ENCODE measurements at places on chromosomes 12 and 14.

- DNase-seq: no peak
These were observed 354.5 kb upstream of the FOXG1 start for GRCh38 chr14:28412077-28412476.

GRCh38 chr14:68788996-68789820 lies 3.7 kb downstream of the ZFP36L1 start:
- peak; percentile 70 for DNase-seq

GRCh38 chr12:52634266-52635056 lies 16.1 kb upstream of the KRT73 start:
- DNase-seq: no peak

GRCh38 chr12:106353175-106353574 lies 4.4 kb upstream of the POLR3B start:
- DNase-seq: no peak

DNA sequence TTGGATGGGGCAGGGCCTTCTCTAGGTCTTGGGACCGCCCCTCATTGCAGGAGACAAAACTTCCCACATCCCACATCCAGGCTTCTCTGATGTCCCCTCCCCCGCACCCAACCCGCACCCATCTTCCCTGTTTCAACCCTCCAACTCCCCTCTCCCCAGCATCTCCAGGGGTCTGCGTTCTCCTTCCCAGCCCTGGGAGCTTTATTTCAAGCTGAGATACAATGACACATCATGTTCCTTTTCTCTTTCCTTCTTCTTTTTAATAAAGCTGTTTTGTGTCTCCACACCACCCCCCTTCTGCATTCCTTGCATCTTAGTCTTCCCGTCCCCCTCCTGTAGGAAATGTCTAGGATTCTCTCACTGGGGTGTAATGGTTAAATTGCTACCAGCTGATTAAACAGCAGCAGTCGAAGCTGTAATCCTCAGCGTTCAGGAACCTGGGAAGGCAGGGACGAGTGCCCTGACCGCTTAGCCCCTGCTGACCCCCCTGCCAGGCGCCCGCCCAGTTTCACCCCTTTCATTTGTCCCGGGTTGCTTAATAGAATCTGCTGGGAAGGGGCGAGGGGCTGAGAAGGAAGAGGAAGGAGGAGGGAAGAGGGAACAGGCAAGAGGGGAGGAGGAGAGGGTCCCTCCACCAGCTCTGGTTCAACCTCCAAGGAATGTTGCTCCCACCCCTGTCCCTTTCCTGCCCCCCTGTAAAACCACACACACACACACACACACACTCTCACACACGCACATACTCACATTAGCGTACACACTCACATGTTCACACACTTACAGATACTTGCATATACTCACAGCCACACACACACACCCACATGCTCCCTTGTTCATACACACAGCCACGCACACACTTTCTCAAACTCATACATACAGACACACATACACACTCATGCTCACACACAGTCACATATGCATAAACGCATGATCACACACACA lies 104.5 kb upstream of the MED13L start:
- no peak for DNase-seq

DNA sequence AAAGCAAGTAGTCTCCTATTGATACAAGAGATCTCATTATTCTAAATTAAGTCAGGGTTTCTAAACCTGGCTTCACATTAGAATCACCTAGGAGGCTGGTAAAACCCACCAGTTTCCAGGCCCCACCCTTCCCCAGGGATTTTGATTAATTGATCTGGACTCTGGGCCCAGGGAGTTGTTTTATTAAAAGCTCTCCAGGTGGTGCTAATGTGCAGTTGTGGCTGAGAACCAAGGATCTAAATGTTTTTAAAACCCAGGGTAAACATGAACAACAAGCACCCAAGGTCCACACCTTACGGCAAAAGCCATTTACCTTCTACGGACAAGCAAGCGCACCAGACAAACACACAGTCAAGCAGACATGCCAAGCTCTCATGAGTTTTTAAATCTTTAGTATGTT lies 73.9 kb downstream of the SLC2A13 start:
- DNase-seq: no peak

GRCh38 chr12:51841727-51842126 lies 6.8 kb downstream of the FIGNL2 start:
- no peak for DNase-seq

GRCh38 chr14:29584992-29585391 lies 342.7 kb downstream of the PRKD1 start:
- no peak for DNase-seq

- no peak for DNase-seq
These were observed 88.2 kb upstream of the NTF3 start for GRCh38 chr12:5343711-5344110.

DNA sequence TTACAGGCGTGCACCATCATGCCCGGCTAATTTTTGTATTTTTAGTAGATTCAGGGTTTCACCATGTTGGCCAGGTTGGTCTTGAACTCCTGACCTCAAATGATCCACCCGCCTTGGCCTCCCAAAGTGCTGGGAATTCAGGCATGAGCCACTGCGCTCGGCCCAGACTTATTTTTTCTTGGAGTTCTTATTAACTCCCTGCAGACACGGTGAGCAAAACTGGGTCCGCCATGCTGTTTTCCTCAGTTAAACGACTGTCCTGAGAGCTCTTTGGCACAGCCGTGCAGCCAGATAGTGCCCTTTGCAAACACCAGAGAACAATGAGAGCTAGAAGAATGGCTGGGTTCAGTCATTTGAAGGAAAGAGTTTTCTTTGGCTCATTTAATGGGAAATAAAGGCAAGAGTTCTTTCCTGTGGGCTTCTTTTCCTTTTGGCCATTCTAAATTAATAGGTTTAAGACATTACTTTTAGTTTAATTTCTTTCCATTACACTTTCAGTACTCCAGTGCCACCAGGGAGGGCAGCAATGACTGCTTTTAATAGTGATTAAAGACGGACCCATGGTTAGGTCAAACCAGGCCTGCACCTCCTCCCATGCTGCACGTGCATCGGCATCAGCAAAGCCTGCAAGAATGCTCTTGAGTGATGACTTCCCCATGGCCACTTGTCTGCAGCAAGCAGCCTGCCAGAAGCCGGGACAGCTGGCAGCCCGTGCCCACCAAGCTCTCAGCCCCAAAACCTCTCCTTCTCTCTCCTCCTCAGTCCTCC lies 60.7 kb downstream of the VCPKMT start:
- no peak for DNase-seq

- no peak for DNase-seq
These were observed at the start of gene DDN for GRCh38 chr12:48999371-49000131. Gene DDN, minus strand, starts transcription at chr12:48999375. Its CDS starts 88 bp downstream, at chr12:48999287.

DNA sequence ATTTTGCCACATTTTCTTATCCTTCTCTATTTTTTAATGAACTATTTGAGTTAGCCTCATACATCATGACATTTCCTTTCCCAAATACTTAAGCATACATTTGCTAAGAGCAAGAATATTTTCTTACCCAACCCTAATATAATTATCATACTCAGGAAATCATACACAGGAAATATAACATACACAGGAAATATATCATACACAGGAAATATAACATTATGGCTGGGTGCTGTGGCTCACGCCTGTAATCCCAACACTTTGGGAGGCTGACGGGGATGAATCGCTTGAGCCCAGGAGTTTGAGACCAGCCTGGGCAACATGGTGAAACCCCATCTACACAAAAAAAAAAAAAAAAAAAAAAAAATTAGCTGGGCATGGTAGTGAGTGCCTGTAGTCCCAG lies 4.9 kb downstream of the NCKAP1L start:
- DNase-seq: no peak

DNA sequence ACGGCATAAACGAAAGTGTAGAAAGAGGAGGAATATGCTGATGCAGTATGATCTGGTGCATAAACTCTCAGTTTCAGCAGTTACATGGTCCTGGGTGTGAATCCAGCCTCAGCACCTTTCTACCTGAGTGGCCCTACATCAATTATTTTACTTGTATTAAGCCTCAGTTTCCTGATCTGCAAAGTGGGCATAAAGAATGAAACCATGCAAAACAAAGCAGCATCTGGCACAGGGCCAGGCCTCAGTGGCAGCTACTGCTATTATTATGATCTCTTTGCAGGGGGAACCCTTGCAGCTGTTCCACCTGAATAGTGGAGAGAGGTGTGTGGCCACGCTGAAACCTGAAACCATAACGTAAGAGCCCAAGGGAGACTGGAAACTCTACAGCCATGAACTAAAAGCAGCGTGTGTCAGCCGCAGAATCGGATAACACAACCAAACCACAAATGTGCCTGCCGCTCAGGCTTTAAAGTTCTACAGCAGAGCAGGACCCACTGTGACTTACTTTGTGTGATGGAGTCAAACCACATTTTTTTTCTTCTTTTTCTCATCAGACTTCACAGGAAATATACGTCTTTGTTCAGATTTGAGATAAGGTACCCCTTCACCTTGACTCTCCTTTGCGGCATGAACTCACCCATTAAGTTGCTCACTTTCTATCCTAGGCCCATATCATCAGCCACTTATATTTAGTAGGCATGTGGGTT lies 29.2 kb upstream of the FOS start:
- peak; percentile 64 for DNase-seq

- no peak for DNase-seq
These were observed 6.9 kb downstream of the VEZT start for GRCh38 chr12:95224202-95225170.

DNA sequence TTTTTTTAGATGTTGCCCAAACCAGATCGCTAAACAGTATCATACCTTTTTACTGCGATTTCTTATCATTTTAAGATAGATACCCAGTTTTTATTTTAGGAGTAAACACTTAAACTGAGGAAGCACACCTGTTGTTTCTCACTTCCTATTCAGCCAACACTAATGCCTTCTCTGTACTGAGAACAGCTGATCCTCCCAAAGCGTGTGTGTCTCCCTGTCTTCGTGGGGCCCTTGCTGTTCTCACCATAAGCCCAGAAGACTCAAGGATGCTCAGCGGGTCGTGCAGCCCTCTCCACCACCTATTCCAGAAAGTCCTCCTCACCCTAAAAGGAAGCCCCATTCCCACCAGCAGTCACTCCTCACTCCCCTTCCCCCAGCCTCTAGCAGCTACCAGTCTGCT lies 14.8 kb downstream of the PPP2R5C start:
- no peak for DNase-seq

DNA sequence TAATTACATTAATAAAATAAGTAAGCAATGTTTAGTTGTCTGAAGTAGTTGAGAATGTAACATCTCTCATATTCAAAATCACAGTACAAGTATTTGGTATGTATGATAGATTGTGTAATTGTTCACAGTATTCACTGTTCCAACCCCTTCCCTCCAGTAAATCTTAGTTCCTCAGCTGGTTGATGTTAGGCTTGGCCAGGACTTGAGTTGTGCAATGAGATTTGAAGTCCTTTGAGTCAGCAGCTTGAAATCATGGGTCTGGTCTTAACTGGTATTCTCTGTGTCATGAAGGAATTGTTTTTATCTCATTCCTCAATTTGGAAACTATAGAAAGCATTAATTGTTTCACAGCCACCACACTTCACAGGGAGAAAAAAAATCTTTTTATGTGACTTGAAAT lies 477.1 kb downstream of the FSCB start:
- DNase-seq: no peak

GRCh38 chr14:106518054-106518943 lies 991.9 kb downstream of the TMEM121 start:
- DNase-seq: peak; percentile 76

DNA sequence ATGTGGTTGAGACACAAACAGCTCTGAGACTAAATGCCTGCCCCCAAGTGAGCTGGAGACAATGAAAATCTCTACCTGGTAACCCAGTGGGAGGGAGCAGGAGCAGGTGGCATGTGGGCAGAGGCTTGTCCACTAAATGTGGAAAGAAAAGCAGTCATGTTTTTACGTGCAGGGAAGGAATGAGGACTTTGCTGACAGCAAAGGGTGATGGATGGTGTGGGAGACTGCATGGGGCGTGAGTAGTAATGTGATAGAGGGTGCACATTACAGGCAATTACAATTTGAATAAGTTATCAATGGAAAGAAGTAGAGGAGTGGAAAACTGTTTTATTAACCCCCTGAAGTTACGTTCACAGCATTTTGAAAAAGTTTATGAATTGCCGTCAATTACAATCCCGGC lies 176.6 kb downstream of the NRXN3 start:
- no peak for DNase-seq

GRCh38 chr12:64655141-64655540 lies 44.8 kb downstream of the RASSF3 start:
- DNase-seq: no peak

DNA sequence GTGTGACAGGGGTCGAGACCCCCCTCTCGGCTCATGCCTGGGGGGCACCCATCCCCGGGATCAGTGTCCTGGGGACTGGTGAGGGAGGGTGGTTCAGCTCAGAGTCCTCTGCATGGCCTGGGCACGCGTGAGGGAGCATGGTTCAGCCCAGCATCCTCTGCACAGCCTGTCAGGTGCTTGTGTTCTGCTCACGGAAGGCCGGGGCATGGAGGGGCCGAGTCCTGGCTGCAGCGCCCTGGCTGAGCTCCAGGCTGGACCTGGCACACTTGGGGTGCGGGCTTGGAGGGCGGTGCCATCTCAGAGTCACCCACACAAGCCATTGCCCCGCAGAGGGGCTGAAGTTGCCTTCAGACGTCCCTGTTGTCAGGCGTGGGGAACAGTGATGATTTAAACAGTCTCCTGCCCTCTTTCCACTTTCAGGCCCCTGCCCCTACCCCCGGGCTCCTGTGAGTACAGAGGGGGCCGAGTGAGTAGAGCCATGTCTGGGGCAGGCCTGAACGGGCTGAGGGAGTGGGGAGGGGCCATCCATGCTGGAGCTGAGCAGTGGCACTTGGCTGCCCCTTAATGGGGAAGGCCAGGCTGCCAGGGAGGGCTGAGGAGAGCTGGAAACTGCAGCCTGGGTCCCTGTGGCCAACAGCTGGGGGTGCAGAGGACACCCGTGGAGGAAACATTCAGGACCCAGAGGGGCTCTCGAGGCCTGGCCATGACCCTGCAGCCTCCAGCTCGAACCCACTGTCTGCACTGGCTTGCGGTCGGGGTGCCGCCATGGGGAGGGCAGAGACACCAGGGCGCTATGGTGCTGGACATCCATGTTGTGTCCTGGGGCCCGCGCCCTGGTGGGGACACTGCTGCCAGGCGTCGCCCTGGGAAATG lies 22.5 kb downstream of the FBRSL1 start:
- no peak for DNase-seq

GRCh38 chr14:67442139-67442906 lies 30.4 kb upstream of the PLEK2 start:
- DNase-seq: no peak

- DNase-seq: no peak
These were observed 9.4 kb upstream of the TCHP start for GRCh38 chr12:109890620-109891170.

GRCh38 chr12:131002216-131002631 lies 48.5 kb downstream of the ADGRD1 start:
- no peak for DNase-seq

GRCh38 chr12:81757731-81758365 lies 1.3 kb downstream of the PPFIA2 start:
- no peak for DNase-seq

- no peak for DNase-seq
These were observed 13.0 kb upstream of the RACGAP1 start for GRCh38 chr12:50038336-50038735.

- peak; percentile 48 for DNase-seq
These were observed 52.3 kb upstream of the TMEM263 start for GRCh38 chr12:106903241-106903945.

- DNase-seq: no peak
These were observed 6.9 kb downstream of the MMP14 start for GRCh38 chr14:22843123-22843925.

- no peak for DNase-seq
These were observed 6.5 kb downstream of the BHLHE41 start for GRCh38 chr12:26118308-26118707.

GRCh38 chr12:10722502-10722904 lies 620 bp downstream of the YBX3 start:
- DNase-seq: peak; percentile 7
